ENCODE measurements at places on chromosomes 12 and 14. TPM values are rescaled to one million over a fixed set of nuclear protein-coding genes. Genes with fewer than 3 reads are reported as not detected.
A peak's percentile ranks its signal among the peaks of the same experiment; 100 is the strongest.

GRCh38 chr12:85441741-85442140, 161.7 kb downstream of the ALX1 start:
- no peaks in the 10 kb centered on the region for H3K4me1 ChIP-seq
- peak; percentile 4 for DNase-seq
- H3K36me3 ChIP-seq, result no peaks in the 10 kb centered on the region
- H3K27ac ChIP-seq, result no peak overlapping the region

DNA sequence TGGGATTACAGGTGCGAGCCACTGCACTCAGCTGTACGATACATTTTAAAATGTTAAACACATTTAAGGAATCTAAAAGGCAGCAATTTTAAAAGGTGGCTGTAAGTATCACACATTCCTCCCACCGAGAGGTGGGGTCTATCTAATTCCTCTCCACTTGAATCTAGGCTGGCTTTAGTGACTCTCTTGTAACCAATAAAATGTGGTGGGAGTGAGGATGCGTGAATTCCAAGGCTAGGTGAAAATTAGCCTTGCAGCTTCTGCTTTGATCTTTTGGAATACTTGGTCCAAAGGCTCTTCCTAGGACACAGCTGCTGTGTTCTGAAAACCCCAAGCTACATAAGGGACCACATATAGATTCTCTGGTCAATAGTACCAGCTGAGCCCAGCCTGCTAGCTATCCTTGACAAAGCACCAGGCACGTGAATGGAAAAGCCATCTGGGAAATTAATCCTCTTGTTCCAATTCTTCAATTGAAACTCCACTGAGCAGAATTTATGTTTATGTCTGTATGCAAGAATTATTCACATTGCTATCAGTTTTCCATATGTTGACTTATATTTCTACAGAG, 8.8 kb upstream of the GPRC5D start:
- H3K4me3 ChIP-seq, result no peak overlapping the region
- no peaks in the 10 kb centered on the region for H3K4me1 ChIP-seq
- no peak overlapping the region for H3K27ac ChIP-seq
- DNase-seq, result no peak

GRCh38 chr12:43636725-43637463, 84.9 kb upstream of the ADAMTS20 start:
- no peak overlapping the region for H3K4me3 ChIP-seq
- DNase-seq, result no peak
- no peak overlapping the region for H3K27ac ChIP-seq
- no peaks in the 10 kb centered on the region for H3K27me3 ChIP-seq

GRCh38 chr12:63963868-63964267, 119.4 kb downstream of the SRGAP1 start:
- DNase-seq, result no peak
- no peak overlapping the region for H3K4me3 ChIP-seq
- H3K36me3 ChIP-seq, result no peaks in the 10 kb centered on the region
- H3K4me1 ChIP-seq, result peaks cover 15% of the 10 kb centered on the region
- no peaks in the 10 kb centered on the region for H3K27me3 ChIP-seq

DNA sequence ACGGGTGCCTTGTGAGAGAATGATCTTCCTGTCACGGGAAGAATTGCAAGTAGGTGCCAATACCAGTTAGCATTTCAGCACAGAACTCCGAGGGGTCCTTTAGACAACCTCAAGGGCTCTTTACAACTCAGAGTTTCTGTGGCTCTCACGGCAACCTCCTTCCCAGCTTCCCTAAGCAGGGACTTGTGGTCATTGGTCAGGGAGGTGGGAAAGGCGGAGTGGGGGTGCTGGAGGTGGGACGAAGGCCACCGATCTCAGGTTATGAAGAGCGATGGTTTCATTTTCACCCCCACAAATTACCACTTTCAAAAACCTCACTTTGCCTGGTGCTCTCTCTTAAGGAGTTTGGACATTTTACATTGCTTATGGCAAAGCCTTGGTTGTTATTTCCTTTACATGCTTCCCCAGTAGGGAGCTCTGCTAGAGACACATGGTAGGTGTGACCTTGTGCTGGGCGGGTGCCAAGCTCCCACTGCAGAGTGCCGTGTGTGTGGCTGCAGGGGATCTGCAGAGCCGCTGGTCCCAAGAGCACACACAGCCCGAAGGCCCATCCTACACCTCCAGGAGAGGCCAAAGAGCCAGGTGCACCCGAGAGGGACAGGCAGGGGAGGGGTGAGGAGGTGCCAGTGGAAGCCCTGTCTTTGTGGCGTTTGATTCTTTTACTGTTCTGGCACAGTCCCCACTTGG, 21.4 kb downstream of the BCL2L14 start:
- H3K4me3 ChIP-seq, result no peak overlapping the region
- H3K27me3 ChIP-seq, result no peaks in the 10 kb centered on the region

- no peak overlapping the region for H3K4me3 ChIP-seq
- H3K27ac ChIP-seq, result peak overlapping the region; percentile 17
- H3K4me1 ChIP-seq, result peaks cover 15% of the 10 kb centered on the region
- DNase-seq, result peak; percentile 63
These were observed 15.5 kb downstream of the SYT1 start for GRCh38 chr12:78880078-78880477.

- H3K4me1 ChIP-seq, result no peaks in the 10 kb centered on the region
- H3K36me3 ChIP-seq, result no peaks in the 10 kb centered on the region
- DNase-seq, result no peak
- no peak overlapping the region for H3K27ac ChIP-seq
- H3K27me3 ChIP-seq, result no peaks in the 10 kb centered on the region
- no peak overlapping the region for H3K4me3 ChIP-seq
These were observed 4.1 kb upstream of the CLEC4D start for GRCh38 chr12:8508910-8509841.

DNA sequence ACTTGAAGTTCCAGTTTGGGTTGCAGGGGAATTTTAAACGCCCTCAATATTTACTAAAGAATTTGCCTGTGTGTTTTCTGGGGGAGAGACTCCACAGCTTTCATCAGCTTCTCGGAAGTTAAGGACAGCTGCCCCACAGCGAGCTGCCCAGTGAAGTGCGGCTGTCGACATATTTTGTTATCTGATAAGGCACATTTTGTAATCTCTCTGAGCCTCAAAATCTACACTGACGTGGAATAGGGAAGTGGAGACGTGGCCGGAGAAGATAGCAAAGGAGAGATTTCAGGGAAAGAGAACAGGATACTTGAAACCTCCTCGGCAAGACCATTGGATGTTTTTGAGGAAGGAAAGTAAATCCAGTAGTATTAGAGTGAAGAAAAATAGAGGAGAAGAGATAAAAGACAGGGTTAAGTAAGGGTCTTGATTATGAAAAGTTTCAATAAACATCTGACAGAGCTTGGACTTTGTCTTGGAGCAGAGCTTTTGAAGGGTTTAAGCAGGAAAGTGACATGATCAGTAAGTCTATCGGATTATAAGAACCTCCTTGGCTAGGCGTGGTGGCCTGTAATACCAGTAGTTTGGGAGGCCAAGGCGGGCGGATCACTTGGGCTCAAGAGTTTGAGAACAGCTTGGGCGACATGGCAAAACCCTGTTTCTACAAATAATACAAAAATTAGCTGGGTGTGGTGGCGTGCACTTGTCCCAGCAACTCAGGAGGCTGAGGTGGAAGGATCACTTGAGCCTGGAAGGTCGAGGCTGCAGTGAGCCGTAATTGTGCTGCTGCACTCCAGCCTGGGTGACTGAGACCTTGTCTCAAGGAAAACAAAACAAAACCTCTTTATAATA, 1.1 kb downstream of the POLR3B start:
- no peak for DNase-seq
- no peaks in the 10 kb centered on the region for H3K4me1 ChIP-seq
- no peak overlapping the region for H3K27ac ChIP-seq
- H3K36me3 ChIP-seq, result no peaks in the 10 kb centered on the region

GRCh38 chr12:75042125-75042524, 167.5 kb downstream of the KCNC2 start:
- no peak for DNase-seq
- H3K4me3 ChIP-seq, result no peak overlapping the region
- H3K4me1 ChIP-seq, result no peaks in the 10 kb centered on the region
- H3K27ac ChIP-seq, result no peak overlapping the region

- peaks cover 10% of the 10 kb centered on the region for H3K4me1 ChIP-seq
- H3K27ac ChIP-seq, result no peak overlapping the region
These were observed 4.8 kb downstream of the SLC8A3 start for GRCh38 chr14:70183991-70184390.

DNA sequence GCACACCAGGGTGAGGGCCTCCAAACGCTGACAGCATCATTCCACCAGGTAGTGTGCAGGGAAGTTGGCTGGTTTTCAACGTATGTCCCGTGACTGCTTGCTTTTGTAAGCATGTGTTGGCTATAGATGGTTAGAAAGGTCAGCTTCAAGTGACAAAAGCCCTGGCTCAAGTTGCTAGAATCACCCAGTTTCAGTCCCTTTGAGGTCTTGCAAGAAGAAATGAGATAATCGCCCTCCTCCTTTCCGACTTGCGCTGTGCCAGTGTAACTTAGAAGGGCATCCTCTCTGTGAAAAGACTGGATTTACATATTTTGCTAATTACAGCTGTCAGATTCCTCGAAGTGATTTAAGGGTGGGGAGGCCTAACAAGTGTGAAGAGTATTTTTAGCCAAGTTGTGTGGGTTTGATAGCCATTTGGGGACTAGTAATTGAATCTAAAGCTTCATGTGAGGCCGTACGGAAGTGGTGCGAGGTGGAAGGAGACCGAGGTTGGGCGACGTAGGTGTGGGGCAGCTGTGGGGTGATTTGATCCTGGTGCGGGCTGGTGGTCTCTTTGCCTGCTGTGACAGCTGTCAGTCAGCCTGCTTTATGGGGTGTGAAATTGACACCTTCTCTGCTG, 94.7 kb downstream of the CHST11 start:
- H3K4me1 ChIP-seq, result peaks cover 5% of the 10 kb centered on the region
- no peaks in the 10 kb centered on the region for H3K36me3 ChIP-seq
- no peaks in the 10 kb centered on the region for H3K27me3 ChIP-seq
- no peak for DNase-seq
- no peak overlapping the region for H3K4me3 ChIP-seq

DNA sequence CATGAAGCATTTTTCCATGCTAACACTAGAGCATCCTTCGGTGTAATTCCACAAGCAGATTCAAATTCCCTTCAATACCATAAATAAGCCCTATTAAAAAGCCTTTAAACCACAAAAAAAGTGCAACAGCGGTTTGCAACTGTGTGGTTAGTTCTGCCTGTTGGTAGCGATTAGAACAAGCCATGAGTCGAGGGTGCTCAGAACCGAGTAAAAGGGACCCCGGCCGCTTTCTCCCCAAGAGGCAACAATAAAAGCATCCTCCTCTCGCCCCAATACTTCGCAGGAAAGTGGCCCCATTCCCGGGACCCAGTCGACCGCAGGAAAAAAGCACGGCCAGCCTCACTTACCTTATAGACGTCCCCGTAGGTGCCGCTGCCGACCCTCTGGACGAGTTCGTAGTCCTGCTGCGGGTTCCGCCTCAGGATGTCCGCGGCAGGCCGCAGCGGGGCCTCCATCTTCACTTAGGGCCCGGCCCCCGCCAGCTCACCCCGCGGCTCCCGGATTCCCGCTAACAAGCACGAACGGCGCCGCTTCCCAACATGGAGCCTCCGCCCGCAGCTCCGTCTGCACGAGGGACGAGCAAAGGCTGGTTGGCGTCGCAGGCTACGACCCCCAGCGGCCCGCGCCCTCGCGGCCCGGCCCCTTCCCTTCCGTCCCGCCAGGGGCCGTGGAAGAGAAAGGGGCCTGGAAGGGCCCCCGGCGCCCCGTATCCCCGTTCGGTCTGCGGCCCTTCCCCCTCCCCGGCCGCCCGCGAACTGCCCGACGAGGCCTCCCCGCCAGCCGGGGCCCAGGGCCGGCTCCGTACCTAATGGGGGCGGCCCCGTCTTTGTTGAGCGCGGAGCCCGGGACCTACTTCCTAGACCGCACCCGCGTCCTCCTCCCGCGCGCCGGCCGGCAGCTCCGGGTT, 521 bp downstream of the MAP4K5 start:
- peaks cover 19% of the 10 kb centered on the region for H3K4me1 ChIP-seq
- peak overlapping the region; percentile 91 for H3K4me3 ChIP-seq
- peak overlapping the region; percentile 86 for H3K27ac ChIP-seq
- peaks cover 10% of the 10 kb centered on the region for H3K27me3 ChIP-seq

DNA sequence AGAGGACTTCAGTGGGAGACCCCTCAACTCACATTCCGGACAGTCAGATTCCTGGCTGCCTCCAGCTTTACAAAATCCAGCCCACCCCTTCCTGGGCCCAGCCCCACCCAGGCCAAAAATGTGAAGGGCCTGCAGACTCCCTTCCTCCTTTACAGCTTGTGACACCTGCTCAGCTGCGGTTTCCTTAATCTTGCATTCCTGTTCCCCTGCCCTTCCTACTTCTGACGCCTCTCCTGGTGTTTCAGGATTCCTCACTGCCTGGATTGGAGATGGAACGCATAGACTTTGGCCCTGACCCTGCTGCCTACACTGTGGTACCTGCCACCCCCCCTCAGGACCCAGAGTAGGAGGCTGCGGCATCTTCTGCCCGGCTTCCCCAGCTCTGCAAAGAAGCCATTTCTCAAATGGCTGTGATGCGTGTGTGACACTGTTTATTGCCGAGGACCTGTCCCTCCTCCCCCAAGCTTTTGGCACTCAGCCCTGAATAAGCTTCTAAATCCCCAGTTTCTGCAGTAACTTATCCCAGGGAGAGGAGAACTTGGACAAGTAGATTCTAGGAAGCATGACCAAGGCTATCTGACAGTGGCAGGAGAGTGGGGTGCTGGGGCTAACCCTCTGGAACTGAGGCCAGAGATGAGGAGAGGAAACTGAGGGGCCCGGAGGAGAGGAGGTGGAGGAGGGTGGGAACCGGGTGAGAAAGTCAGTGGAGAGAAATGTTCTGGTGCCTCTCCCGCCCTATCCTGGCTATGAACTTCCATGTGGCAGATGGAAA, 24.9 kb upstream of the BCDIN3D start:
- no peaks in the 10 kb centered on the region for H3K36me3 ChIP-seq
- H3K27me3 ChIP-seq, result no peaks in the 10 kb centered on the region
- H3K27ac ChIP-seq, result no peak overlapping the region
- no peak for DNase-seq
- no peak overlapping the region for H3K4me3 ChIP-seq

DNA sequence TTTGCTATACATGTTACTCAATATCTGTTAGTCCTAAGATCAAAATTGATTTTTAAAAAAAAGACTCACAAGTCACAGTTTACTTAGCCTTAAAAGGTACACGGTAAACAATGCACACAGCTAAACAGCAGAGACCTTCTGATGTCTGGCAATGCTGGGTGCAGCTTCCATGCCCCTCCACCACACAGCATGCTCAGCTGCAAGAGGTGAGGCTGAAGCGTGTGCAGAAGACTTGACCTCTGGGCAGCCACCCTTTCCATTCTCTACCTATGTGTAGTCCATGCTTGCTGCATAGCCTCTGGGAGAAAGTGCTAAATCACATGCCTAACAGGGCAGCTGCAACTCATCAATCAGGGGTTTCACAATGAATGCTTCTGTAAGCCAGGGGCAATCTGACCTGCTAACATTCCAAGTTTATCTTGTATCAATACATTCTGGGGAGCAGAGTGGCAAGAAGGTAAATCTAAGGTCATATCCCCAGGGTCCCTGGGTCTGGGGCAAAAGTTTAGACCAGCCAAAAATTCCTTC, 44.5 kb upstream of the AMN1 start:
- DNase-seq, result no peak
- no peak overlapping the region for H3K27ac ChIP-seq
- no peak overlapping the region for H3K4me3 ChIP-seq
- no peaks in the 10 kb centered on the region for H3K27me3 ChIP-seq
- no peaks in the 10 kb centered on the region for H3K36me3 ChIP-seq
- H3K4me1 ChIP-seq, result no peaks in the 10 kb centered on the region

Gene KRT2
- not detected for total RNA-seq

Gene APOF
- total RNA-seq, result not detected

Gene GPN3
- 62.3 TPM for total RNA-seq

Gene GPR65
- not detected for total RNA-seq

Gene AQP6
- 0.12 TPM for total RNA-seq

Gene ARHGEF25
- 17.3 TPM for total RNA-seq

Gene ARF6
- total RNA-seq, result 41.6 TPM

Gene RGS6
- 0.80 TPM for total RNA-seq

Gene SYNDIG1L
- total RNA-seq, result 0.40 TPM

Data from neural progenitor cell (in vitro differentiated cells).